ENCODE measurements at places on chromosomes 5 and 9. TPM values are rescaled to one million over a fixed set of nuclear protein-coding genes. Genes with fewer than 3 reads are reported as not detected.
A peak's percentile ranks its signal among the peaks of the same experiment; 100 is the strongest.

DNA sequence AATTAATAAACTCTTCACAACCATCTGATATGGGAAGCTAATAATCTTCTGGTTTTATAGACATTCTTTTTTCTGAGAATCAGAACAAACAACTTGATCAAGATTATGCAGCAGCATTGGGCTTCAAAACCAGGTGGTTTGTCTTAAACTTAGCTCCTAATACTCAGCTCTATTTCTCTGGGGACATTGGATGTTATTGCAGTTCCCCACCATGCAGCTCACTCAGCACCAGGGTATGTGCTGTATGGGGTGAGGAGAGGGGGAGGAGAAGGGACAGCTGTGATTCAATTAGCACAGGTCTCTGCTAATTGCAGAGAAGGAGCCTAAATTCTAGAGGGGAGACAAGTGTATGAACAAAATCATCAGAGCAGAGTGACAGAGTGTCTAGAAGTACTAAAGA, 210.7 kb upstream of the TNC start:
- no peak for DNase-seq

DNA sequence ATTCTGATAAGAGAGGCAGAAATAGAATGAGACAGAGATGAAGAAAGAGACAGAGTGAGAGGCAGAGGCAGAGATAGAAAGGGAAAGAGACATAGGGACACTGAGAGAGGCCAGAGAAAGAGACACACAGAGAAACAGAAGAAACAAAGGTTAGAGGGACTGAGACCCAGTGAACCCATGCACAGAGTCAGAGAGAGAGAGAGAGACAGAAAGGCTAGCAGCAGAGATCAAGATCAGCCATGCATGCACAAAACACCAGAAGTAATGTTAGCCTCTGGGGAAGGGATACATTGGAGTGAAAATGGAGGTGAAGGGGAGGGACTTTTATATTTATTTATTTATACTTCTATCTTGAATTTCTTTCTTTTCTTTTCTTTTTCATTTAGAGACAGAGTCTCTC, 14.1 kb upstream of the SPARC start:
- no peak for DNase-seq

The TLX3 gene
- polyA plus RNA-seq, result not detected

DNA sequence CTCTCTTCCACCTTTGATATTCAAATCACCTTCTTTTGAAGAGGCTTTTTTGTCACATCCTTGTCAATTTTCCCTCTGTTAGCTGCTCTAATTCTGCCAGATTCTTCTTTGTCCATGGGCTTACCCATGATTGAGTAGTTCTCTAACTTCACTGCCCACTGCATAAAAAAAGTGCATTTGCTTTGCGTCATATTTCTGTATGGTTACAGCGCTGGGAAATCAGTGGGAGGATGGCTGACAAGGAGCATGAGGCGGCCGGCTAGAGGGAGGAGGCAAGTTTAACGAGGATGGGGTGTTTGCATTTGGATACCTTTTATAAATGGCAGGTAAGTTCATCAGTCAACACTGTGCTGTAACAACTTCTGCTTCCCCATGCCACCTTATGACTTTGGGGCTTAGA, 116.5 kb upstream of the LHFPL2 start:
- DNase-seq, result no peak

The PLEKHG4B gene
- polyA plus RNA-seq, result 16.8 TPM

DNA sequence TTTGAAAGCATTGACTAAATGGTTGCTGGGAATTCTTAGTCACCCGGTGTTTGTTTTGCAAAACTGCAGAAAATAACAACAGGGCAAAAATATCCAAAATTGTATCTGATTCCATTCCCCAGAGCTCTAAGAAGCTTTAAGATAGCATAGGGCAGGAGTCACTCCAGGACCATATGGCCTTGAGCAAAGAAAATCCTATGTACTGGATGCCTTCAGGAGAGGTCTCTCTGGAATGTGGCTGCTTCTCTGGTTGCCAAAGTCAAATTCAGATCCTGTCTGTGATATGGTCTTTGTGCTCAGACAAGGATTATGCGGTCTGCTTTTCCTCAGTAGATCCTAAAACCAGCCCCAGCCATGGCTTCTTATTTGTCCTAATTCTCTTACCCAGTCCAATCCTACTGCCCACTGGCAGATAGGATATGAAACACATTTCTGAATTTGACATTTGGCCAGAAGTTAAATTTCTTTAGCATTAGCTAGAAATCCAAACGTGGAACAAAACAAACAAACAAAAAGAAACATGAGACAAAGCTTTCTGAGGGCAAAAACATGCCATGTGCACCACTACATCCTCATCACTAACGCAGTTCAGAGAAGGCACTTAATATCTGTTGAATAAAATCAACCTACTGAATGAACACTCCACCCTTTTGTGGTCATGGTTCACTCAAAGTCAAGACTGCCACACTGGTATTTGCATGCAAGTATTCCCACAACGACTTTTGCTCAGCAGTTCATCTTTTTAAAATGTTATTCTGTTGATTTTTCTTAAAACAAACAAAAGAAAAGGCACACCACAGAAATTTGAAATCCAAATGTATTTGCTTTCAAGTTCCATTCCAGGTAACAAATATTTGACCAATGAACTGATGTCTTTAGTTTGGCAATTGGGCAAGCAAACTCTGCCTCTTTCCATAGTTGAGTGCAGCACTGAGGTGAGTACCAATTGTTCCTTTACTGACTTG, 165.7 kb downstream of the TRPM6 start:
- DNase-seq, result no peak

DNA sequence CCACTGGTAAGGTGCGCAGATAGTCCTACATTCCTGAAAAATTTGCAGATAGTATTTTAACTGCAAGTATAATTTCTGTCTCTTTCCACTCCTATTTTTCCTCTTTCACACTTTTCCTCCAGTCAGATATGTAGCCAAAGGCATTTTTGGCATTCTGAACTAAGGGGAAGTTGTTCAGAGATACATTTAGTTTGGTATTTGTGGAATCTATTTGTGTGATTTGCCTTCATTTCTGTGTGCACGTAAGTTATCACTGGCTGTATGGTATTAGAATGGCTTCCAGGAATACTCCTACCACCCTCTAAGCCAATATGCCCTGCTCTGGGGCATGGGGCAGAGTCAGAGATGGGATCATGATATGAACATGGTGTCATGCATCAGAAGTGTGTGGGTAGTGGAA, 45.8 kb upstream of the GRAMD2B start:
- no peak for DNase-seq

- no peak for DNase-seq
These were observed 49.9 kb upstream of the PPP2CA start for GRCh38 chr5:134275822-134276221.

The SETD9 gene
- polyA plus RNA-seq, result 17.5 TPM

DNA sequence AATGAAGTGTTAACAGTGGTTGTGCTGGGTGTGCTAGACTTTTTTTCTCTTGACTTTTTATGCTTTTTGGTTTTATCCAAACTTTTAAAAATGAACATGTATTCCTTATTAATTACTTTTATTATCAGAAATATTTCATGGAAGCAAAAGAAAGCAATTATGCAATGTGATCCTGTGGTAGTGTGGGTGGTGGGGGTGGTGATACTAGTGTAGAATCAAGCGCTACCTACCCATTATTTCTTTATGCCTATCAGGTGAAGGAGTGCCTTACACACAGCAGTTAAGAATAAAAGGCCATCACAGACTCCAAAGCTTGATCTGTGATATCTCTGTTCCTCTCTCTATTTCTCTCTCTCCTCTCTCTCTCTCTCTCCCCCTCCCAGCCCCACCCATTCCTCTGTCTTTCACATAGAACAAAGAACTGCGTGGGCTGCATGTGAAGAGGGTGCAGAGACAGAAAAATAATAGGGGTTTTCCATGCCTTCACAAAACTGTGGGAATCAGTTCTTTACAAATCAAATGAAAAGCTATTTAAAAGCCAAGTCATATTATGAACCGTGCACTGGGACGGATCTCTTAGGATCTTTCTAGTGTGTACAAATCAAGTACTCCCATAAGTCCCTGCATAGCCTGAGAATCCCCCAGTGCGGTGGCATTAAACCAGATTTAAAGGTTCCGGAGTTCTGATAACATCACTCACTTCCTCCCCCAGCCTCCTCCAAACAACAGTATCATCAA, 351.2 kb downstream of the RAB3C start:
- no peak for DNase-seq

The HACD4 gene
- polyA plus RNA-seq, result 11.2 TPM

The F2RL1 gene
- 8.8 TPM for polyA plus RNA-seq

The CATSPER3 gene
- polyA plus RNA-seq, result 0.95 TPM

The LYRM7 gene
- 16.6 TPM for polyA plus RNA-seq

The PCBD2 gene
- 14.5 TPM for polyA plus RNA-seq

The CEL gene
- polyA plus RNA-seq, result 1.8 TPM

GRCh38 chr9:86175223-86175622, 75.9 kb upstream of the GOLM1 start:
- no peak for DNase-seq

DNA sequence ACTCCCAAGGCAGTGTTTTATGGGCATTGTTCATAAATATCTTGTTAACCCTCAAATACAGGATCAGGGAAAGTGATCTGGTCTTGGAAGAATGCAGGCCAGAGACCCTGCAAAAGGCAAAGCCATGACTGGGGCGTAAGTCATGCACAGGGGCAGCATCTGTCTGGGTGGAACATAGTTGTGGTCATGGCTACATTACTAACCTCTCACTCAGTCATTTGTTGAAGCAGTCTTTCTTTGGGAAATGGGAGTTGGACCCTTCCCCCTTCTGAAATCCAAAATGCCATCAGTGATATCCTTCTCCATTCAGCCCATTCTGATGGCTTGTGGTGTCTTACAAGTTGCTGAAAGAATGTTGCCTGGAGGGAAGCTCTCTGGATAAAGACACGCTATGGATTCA, 68.1 kb downstream of the GDNF start:
- no peak for DNase-seq

DNA sequence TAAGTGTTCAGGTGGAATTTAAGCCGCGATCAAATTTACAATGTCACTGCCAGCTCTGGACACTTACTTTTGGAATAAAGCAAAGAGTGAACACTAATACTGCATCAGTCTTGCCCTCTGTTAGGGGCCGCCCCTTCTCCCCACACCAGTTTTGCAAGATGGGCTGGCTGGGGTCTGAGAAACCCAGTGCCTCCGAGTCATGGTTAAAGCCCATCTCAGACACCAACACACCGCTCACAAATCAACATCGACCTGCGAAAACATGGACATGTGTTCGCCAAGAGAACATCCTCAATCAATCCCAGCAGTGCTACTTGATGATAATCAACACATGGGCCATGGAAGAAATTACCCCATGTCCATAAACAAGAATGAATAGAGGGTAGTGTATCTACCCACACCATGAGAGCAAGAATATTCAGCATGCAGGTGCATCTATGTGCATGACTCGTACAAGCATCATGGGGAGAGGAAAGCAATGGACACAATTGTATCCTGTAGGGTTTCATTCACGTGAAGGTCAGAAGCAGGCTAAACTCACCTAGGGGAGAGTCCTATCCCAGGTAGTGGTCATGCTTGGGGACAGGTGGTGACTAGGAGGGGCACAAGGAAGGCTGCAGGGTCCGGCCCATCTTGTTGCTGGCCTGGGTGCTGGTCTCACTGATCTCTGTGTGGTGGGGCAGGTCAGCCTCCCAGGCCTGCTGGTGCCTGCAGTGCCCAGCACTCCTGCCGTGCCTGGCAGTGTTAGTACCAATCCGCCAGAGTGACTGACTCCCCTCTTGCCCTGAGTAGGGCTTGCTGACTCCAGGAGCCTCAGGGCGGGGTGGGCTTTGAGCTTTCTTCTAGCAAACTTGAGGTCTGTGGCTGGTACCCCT, 5.0 kb downstream of the S1PR3 start:
- no peak for DNase-seq

DNA sequence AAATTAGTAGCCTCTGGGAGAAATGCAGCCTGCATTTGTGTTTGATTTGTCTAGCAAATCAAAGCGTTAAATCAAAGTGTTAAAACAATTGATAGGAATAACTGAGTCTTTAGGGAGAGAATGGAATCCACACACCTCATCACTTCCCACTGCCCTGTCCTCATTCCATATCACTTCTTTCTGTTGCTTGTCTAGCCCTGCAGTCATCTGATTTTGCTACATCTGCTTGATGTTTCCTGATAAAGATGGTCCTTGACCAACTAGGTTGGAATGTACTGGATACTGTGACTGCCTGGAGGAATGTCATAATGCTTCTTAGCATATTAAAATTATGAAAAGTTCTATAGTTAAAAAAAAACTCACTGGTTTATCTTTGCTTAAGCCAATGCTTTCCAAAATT, 119.9 kb downstream of the DOCK2 start:
- DNase-seq, result no peak

The ZSWIM6 gene
- 20.9 TPM for polyA plus RNA-seq

GRCh38 chr5:150461231-150461630, 11.7 kb upstream of the RPS14 start:
- no peak for DNase-seq

DNA sequence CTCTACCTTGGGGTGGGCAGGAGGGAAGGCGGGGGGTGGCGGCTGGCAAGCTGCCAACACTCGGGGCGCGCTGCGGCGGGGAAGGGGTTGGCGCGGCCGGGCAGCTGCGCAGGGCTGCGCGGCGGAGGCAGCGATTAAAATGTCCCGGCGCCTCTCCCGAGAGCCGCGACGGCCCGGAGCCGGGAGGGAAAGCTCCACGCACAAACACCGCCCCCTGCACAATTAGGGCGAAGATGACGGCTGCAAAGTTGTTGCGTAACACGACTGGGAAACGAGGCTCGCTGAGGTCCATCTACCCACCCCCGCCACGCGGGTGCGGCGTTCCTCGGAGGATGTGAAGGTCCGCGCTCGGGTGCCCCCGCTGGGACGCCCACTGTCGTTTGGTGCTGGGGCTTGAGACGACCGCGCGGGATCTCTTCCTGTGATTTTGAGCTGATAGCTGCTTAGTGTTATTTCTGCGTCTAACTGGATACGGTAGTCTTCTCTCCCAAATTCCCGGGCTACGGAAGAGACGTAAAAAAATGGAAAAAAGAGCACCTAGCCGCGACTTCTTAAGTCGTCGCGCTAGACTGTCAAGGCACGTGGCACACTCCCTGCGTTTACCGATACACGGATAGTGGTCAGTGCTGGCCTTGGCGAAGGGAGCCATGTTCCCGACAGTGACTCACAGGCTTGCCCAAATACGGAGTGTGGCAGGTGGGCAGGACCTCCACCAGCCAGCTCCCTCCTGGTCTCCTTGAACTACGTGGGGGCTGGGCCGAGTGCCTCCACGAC, 958 bp upstream of the NFIL3 start:
- peak; percentile 89 for DNase-seq

The LIFR gene
- polyA plus RNA-seq, result 193 TPM

The CDX1 gene
- 0.25 TPM for polyA plus RNA-seq
